ENCODE measurements at places on chromosomes 3 and 15.

- peak; percentile 83 for DNase-seq
Measured at GRCh38 chr15:45454814-45455213, 67.7 kb downstream of the SLC30A4 start.

DNA sequence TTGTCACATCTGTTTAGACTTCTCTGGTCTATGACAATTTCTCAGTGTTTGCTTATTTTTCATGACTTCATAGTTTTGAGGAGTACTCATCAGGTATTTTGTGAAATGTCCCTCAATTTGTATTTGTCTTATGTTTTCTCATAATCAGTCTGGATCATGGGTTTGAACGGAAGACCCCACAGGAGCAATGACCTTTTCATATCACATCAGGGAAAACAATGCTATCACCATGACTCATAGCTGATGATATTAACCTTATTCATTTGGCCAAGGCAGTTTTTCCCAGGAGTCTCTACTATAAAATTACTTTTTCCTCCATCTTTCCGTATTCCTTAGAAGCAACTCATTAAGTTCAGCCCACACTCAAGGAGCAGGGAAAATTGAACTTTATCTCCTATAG is 32.7 kb downstream of the AADACL2 start:
- DNase-seq: no peak

GRCh38 chr15:83299462-83299861 is 15.0 kb upstream of the BNC1 start:
- DNase-seq: no peak

- DNase-seq: no peak
Measured at GRCh38 chr3:37052860-37053259, 59.5 kb downstream of the MLH1 start.

- DNase-seq: no peak
Measured at GRCh38 chr3:78604341-78604740, 1163.5 kb downstream of the ROBO1 start.

All from NK-92 treated with Interleukin-12 subunit alpha and Interleukin-12 subunit beta, amount 100 ng/mL, for 24 hours (cell line).